Lower lobe of right lung (tissue), 2 donors: ENCODE measurements at places on chromosomes 16 and 17. TPM values are rescaled to one million over a fixed set of nuclear protein-coding genes. Genes with fewer than 3 reads are reported as not detected.

DNA sequence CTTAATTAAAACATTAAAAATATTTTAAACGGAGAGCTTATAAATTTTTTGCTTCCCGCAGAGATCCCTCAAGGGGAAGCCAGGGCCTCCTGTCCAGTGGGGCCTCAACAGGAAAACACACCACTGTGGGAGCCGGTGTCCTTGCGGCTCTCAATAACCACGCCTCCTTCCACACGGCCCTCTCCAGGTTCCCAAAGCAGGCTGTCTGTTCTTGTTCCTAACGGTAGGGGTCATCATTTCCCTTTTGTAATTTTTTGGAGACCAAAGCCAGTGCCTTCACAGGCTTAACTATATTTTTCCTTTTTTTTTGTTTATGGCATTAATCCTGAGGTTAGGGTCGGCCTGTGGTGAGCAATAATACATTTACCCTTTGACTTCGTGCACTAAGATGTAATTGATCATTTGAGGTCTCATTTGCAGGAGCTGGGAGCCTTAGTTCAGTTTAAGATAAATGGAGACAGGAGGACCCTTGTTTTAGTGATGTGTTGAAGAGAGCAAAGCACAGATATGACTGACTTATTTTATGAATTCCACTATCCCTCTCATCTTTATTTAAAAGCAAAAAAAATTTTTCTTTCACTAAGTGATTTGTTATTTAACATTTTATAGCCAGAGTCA is 77.5 kb upstream of the N4BP1 start:
- peak; percentile 52 for DNase-seq

GRCh38 chr17:5533486-5534315 is 47.3 kb downstream of the MIS12 start:
- no peak for DNase-seq

GRCh38 chr16:88775825-88776224 is 9.2 kb downstream of the PIEZO1 start:
- peak; percentile 42 for DNase-seq

GAST gene
- not detected for total RNA-seq
